A172 (cell line): ENCODE measurements at places on chromosomes 1 and 21. TPM values are rescaled to one million over a fixed set of nuclear protein-coding genes. Genes with fewer than 3 reads are reported as not detected.
A peak's percentile ranks its signal among the peaks of the same experiment; 100 is the strongest.

DNA sequence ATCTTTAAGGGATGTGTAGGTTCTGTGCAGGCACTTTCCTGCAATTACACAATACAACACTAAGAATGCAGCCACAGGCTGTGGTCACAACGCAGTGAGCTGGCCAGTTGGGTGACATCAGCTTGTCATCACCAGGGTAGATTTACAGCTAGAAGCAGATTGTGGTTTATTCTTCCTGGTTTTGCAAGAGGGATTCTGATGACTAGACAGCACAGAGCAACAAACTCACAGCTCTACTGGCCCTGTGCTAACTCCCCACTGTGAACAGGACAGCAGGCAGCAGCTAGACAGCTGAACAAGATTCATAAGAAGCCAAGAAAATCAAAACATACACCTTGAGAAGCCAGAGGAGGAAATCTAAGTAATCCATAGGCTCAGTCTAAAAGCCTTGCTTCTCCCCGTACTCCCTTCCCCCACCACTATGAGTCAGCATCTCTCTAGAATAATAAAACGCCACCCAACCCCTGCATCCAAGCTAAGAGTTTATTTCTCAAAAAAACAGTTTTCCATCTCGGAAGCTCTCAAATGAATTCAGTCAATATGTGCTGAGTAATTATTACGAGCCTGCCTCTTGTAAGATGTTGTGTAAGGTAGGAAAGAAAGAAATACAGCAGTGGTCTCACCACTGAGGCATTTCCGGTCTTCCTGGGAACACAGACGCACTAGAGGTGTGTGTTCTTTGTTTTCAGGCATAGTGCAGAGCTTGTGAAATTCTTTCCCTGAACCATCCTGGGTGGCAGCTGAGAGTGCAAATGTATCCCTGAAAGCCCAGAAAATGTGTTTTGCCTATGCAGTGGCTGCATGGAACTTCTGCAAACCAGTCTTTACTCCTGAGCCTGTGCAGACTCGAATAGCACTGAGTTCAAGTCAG is 162.8 kb downstream of the NTPCR start:
- peak; percentile 100 for DNase-seq

DNA sequence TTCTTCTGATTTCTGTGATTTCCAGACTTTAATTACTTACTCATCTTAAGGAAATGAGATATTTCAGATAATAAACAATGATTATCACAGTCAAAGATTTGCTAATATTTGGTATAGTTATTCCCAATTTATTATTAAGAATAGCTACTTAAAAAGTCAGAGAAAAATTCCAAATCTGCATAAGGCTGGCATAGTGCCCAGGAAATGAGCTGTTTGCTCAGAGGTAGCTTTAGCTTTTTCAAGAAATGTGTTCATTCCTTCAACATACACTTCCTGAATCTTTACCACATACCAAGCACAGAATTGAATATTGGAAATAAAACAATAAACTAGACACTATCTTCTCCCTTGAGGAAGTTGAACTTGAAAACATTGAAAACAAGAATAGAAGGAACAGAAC is 44.3 kb upstream of the KCNK1 start:
- DNase-seq = no peak

GRCh38 chr1:228873709-228874108 is 138.4 kb downstream of the RHOU start:
- DNase-seq = peak; percentile 29

DNA sequence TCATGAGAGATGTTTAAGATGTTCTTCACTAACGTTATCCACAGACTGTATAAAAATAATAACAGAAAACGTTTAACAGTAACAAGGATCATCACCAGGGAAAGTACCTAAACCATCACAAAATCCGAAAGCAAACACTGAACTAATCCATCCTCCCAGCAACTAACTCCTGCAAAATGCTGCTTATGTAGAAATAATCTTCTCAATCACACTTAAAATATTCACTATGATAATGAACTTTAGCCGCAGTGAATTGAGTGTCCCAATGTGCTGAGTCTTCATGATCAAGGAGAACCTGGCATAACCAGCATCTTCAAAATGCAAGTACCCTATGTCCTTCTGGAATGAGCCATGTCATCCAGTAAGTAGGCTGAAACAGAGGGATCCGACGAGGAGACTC is 166.1 kb downstream of the LTN1 start:
- DNase-seq = no peak

DNA sequence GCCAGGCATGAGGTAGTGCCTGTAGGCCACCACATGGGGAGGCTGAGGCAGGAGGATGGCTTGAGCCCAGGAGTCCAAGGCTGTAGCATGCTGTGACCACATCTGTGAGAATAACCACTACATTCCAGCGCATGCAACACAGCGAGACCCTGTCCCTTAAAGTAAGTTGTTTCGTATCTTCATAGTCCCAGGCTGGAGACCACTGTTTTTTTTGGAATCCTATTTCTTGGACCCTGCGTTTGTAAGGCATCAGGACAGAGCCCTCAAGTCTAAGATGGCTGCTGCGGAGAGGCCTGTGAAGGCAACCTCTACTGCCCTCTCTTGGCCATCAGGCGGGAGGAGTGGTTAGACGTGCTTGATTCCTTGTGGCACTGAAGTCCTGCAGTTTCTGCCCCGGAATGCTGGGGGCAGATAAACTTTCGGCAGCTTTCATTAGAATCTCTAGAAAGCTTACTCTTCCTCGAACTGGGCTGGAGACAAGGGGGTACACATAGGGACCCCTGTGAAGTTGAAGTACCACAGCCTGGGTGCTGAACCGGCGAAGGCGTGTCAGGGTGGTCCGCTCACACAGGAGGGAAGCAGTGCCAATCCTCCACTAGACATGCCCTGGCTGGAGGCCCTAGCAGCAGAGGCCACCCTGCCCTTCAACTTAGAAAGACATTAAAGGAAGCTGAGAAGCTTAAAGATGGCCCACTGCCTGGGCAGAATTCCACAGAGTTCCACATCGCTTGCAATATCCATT is 36.6 kb downstream of the RABIF start:
- DNase-seq = peak; percentile 77

DNA sequence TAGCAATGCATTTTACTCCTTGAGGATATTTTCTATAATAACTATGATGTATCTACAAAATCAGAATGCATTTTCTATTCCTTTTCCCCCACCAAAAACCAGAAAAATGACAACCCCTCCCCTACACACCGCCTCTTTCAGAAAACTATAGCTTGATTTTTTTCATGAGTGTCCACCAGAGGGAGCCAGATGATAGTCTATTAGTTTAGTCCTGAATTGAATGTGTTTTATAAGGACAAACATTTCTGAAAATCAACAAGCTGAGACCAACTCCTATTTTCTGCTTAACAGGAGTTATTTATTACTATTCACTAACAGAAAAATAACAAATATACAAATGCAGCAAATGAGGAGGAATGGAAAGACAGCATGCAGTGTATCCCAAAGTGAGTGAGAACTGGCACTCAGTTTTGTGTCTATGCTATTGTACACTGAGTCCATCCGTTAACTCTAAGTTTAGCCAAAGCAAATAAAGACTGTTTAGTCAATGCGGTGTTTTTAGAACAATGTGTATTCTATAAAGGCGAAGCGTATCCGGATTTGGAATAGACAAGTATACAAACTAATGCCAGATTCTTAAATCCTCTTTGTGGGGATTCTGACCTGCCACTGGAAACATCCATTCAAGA is 182.6 kb downstream of the VAV3 start:
- DNase-seq = peak; percentile 50

- DNase-seq = no peak
These were observed 221.9 kb downstream of the TNR start for GRCh38 chr1:175521249-175522040.

- DNase-seq = no peak
These were observed 79.5 kb downstream of the FASLG start for GRCh38 chr1:172738389-172738788.

DNA sequence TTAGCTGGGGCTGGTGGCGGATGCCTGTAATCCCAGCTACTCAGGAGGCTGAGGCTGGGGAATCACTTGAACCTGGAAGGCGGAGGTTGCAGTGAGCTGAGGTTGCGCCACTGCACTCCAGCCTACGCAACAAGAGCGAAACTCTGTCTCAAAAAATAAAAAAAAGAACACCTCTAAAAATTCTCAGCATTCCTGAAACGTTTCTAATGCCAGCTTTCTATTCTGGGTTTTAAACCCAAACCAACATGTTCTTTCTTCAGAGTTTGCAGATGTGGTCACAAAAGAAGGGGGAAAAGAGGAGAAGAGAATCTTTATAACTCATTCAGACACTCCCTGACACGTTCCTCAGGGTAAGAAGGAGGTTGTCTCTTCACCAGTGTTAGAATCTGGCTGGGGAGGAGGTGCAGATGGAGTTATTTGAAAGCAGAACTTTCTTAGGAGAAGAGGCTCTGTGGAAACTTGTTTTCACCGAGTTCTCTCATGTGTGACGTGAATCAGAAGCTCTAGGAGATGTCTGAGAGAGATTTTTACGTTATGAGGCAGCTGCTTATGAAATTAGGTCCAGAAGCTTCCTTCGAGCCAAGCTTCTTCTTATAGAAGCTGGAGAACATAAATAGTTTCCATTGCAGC is 17.8 kb upstream of the CNR2 start:
- DNase-seq = no peak

GRCh38 chr1:185353124-185353523 is 36.1 kb upstream of the IVNS1ABP start:
- DNase-seq = no peak

DNA sequence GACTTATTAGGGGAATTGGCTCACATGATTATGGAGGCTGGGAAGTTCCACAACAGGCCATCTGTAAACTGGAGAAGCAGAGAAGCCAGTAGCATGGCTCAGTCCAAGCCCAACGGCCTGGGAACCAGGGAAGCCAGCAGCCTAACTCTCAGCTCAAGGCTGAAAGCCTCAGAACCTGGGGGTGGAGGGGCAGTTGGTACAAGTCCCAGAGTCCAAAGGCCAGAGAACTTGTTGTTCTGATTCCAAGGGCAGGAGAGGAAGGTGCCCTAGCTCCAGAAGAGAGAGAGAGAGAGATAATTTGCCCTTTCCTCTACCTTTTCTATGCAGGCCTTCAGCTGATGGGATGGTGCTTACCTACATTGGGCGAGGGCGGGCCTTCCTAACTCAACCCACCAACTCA is 55.3 kb downstream of the MAN1C1 start:
- DNase-seq = no peak

DNA sequence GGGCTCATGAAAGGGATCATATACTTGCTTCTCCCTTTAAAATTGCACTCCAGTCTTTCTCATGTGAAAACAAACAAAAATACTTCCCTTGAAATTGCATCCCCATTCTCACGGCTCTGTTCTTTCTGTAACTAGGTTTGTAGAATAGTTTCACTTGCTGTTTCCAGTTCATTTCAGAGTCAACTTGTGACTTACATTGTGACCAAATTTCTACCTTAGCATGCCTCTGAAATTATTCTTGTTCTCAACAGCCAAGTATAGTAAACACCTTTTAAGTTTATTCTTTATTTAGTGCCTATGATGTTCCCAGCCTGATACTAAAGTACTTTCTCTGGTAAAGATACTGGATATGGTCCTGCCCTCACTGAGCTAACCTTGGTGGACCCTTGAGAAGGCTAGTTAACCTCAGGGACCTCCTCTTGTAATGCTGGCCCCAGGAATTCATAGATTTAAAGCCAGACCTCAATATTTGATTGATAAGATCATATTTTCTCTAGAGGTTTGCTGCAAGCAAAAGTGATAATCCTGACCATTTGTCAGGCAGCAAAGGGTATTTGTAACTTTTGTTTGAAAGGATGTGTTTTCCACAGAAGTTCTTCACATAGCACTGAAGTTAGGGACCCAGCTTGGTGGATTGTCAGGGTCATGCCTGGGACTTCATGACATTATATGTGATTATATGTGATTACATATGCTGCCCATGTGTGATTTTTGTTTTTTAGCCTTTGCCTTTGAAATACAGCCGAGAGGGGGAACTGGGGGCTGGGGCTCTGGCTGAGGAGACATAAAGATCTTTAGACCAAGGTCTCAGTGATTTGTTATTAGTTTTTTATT is 29.6 kb downstream of the VANGL2 start:
- no peak for DNase-seq

GRCh38 chr1:228988664-228989063 is 253.4 kb downstream of the RHOU start:
- peak; percentile 6 for DNase-seq

GRCh38 chr1:108722292-108722691 is 9.6 kb downstream of the FNDC7 start:
- no peak for DNase-seq

DNA sequence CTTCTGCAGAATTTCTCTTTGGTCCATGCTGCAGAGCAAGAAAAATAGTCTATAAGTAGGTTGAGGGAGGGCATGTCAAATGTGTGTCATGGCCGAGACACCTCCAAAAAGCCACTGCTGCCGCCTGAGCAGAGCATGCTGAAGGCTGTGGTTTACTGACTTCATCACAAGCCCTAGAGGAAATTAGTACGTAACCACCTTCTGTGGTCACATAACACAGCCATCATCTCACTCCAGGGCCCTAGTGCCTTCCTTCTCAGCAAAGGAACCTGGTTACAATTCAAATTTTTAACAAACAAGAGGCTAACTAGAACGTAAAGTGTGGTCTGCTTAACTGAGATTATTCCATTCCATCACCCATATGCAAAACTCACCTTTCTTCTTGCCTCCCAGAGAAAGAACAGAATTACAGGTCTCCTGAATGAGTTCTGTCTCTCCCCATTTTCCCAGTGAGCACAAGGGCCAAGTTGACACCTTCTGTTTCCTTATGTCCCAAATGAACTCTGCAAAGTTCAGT is at the start of gene PTPN22:
TSS of gene PTPN22 (minus strand) at position 116 of the 517 bp plus-strand sequence.
- DNase-seq = peak; percentile 79

- no peak for DNase-seq
These were observed 45.7 kb upstream of the CACYBP start for GRCh38 chr1:174954073-174954460.

GRCh38 chr1:65979136-65980044 is 186.7 kb downstream of the PDE4B start:
- DNase-seq = peak; percentile 22

DNA sequence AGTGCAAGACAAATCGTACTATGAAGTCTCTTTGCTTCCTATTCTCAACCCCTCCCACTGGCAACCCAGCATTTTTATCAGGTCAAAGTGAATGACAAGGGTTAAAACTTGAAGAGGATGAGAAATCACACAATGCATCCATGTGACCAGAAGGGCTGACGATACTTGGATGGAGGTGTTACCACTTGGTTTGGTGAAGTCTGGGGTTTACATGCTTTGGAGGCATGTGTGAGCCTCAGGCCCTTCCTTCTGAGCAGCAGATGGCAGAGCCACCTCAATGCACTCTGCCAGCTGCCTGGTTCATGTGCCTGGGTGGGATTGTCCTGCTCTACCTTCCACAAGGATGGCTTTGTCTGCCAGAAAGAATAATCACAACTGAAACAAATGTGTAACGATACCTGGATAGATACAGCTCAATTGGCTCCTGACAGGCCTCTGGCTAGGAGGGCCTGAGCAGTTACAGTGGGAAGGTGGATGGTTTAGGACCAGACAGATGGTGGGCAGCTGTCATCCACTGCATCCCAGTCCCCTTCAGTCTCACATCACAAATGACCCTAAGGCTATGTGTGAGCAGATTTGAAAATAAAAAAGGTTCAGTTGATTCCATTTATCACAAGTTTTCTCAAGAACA is 51.5 kb upstream of the CNIH3 start:
- no peak for DNase-seq

The AK4 gene
- 6.8 and 8.9 TPM in 2 replicates for total RNA-seq

The MEGF6 gene
- 21.7 and 22.4 TPM in 2 replicates for total RNA-seq

The PBX1 gene
- 10.0 and 11.7 TPM in 2 replicates for total RNA-seq
